Cardiac muscle cell (in vitro differentiated cells and primary cell): ENCODE measurements at places on chromosomes 13 and 19.

DNA sequence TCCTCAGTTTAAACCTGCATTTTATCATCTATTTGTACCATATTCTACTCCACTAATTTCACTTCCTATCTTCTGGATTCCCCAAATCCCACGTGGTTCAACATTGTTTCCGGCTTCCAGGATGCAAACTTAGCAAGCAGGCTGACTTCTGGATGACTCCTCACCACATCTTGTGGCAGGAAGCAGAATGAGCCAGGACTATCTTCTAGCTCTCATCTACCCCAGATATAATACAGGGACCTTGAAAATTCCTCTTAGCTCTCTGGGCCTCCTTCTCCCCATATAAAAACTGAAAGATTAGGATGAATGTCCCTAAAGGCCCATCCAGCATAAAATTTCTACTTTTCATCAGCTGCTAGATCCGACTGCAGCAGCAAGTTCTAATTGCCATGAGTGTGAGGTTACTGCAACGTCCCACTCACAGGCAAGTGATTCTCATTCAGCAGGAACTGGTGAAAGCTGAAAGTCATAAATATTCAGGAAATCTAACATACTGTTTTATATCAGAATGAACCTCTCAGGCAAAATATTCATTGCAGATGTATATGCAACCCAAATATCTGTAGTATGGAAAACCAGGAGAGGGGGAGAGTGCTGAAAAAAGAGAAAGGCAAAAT lies 93.4 kb downstream of the KCTD12 start:
- no peak for DNase-seq

DNA sequence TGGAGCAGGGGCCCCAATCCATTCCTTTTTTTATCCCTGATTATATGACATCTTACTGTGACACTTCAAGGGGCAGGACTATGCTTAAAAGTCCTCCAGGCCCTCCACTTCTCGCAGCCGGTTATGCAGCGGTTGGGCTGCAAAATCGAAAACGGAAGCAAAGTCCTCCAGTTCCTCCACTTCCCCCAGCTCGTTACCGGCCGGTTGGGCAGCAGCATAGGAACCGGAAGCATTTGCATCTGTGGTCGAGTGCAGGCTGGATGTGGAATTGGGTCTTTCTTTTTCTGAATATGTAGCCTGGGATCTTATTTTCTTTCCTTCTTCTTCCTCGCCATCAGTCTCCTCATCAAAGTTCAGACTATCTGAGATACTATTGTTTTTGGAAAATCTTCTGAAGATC lies 46.1 kb downstream of the OXGR1 start:
- DNase-seq: no peak

DNA sequence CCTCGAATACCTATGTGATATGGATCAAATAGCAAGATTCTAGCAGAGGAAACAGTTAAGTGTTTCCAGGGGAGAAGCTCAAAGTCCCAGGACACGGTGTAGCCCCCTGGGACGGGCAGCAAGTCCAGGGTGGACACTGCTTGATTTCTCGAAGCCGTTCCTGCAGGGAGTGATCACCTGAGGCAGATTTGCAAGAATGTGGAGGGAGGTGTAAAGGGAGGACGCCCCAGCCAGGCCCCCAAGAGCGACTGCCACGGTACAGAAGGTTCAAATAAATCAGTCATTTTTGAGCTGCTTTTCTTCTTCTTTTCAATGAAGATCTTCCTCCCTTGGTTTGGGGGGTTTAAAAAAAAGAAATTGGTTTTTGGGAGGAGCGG lies 41.4 kb downstream of the KLF2 start:
- no peak for DNase-seq

GRCh38 chr19:33814181-33815165 lies 17.8 kb downstream of the KCTD15 start:
- DNase-seq: no peak

DNA sequence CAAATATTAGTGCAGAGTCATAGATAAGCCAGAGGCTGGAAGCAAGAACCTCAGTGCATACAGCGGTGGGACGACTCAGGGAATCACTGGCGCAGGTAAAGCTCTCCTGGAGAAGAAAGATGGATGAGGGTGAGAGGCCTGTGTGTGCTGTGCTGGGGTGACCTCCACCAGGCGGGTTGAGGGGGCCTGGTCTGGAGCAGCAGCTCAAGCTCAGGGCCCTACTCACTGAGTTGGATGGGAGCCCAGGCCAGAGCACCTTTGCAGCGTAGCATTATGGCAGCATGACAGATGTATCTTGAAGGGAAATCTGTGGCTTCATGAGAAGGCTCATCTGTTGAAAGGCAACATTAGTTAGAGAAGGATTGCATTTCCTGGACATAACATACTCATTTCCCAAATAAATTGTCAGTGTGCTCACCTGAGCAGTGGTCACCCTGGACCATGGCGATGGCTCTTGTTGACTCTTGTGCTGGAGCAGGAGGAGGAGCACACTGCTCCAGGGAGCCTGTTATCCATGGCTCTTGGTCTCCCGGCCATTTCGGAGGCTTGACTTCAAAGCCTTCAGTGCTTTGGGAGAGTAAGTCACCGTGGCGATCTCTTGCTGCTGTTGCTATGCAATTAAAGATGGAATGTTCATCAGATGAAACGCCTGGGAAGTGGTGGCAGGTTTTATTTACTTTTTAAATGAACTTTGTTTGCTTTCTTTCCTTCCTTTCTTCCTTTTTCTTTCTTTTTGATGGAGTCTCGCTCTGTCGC lies 25.0 kb downstream of the HNRNPM start:
- DNase-seq: no peak

- DNase-seq: no peak
These were observed 116.8 kb upstream of the SPATA13 start for GRCh38 chr13:24043590-24044350.
